NCI-H524 (cell line): ENCODE measurements at places on chromosomes 4 and X.

DNA sequence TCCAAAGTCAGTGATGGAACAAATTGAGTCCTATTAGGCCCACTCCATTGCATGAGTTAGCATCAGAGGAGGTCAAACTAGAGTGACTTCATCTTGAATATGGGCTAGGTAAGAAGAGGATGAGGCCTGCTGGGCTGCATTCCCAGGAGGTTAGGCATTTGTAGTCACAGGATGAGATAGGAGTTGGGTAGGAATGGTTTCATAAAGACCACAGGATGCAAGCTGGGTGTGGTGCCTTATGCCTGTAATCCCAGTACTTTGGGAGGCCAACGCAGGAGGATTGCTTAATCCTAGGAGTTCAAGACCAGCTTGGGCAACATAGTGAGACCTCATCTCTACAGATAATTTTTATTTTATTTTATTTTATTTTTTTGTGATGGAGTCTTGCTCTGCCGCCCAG lies 26.8 kb downstream of the PDGFRA start:
- DNase-seq = no peak

GRCh38 chr4:1166509-1167243 lies 5.7 kb downstream of the SPON2 start:
- no peak for DNase-seq

GRCh38 chr4:124708517-124709300 lies 3.8 kb downstream of the ANKRD50 start:
- DNase-seq = no peak

DNA sequence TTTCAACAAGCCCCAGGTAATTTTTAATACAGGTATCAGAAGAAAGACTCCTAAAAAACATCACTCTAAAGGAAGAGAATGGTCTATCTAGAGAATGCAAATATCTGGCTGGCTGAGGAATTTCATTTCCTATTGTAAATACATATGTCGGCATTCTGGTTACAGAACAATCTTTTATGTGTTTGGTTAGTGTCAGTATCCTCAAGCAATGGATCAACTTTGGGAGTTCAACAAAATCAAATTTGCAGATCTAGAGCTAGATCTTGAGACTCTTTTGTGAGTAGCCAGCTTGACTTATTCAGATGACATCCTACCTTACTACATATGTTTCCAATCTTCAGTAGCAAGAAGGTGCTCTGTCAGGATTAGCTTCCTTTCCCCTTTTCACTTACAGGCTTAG lies 145.1 kb downstream of the BTC start:
- no peak for DNase-seq

- DNase-seq = peak; percentile 39
These were observed 156.7 kb downstream of the ATP10D start for GRCh38 chr4:47641755-47642154.

DNA sequence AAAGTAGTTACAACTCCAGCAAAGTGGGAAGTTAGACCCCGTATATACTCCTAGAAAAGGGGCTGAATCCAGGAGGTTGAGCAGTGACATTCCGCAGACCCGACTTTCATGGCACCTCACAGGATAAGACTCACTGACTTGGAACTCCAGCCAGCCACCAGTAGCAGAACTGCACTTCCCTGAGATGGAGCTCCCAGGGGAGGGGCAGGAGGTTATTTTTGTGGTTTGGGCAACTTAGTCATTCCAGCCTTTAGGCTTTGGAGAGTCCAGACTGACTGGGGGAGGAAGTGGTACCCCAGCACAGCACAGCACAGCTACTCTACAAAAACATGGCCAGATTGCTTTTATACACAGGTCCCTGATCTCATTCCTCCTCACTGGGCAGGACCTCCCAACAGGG lies 319.1 kb downstream of the PCDH19 start:
- DNase-seq = no peak

DNA sequence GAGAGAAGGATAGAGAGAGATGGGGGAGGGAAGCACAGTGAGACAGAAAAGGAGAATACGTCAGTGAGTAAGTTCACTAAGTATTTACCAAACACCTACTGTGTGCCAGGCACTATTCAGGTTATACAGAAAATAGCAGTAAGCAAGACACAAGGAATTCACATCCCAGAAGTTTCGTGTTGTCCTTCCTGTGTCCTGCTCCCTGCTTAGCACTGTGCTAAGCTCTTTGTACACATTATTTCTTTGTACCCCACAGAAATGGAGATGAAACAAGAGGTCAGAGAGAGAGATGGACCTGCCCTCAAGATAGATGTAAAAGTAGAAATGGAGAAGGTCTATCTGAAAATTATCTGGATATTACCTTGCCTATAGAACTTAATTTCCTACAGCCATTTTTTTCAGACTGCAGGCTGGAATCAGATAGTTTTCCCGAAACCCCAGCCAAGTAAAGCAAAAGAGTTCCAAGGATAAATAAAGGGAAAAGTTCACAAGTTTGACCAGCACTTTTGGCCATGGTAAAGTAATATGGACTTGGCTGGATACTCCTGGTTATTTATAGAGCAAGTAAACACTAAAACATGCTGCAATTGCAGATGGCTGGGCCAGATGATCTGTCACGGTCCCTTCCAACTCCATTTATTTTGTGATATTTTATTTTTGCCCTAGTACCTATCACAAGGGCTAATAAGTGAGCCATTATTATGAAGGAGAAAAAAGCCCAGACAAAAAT lies 353.7 kb upstream of the SLC7A11 start:
- no peak for DNase-seq

- DNase-seq = no peak
These were observed 9.6 kb downstream of the AFP start for GRCh38 chr4:73445383-73446335.

DNA sequence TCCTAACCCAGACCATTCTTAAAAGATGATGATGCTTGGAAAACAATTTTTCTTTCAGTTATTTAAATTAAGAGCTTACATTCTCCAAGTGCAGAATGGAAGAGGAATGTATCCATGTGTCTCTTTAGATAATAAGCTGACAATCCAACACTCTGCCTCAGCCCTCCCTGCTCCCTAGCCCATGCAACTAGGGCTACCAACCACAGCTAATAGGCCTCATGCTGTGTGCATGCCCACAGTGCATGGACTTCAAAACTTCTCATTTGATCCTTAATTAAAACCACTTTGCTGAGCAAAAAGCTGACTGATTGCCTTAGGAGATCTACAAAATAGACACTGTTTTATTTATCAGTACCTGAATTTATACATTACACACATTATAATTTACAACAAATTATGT lies 473.9 kb downstream of the GALNTL6 start:
- DNase-seq = no peak

- DNase-seq = no peak
These were observed 24.8 kb upstream of the SMARCA5 start for GRCh38 chr4:143488687-143489086.

GRCh38 chr4:80196922-80197573 lies at the start of gene PRDM8:
Gene PRDM8, plus strand, starts transcription at chr4:80197503. Its CDS starts 2,578 bp downstream, at chr4:80200081.
- peak; percentile 82 for DNase-seq

DNA sequence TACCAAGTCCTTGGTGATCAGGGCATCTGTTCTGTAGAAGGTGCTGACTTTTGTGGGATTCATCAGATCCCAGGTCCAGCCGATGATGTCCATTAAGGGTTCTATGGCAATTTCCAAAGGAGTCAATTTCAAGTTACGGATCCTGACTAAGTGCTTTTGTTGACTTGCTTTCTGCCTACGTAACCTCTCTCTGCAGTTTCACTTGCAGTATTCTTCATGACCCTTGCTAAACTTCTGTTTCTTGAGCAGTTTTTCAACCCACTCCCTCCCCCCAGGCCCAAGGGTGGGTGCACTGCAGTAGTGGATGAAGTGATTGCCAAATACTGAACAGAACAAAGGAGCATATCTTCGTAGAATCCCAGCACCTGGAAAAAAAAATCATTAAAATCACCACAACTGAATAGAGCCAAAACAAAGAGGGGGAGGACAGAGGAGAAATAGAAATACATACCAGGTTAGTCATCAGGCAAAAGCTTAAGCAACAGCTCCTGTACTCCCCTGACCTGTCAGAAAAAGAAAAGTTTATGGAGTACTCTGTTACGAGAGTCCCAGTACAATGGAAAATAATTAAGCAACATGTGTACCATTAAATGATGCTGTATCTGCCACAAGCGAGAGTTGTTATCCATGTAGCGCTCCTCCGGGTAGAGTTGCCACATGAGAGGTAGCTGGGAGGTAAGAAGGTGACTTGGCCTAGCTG lies 5.8 kb downstream of the CMC4 start:
- DNase-seq = no peak
